Cardiac septum (tissue), 1 donor: ENCODE measurements at places on chromosomes 12 and 14. TPM values are rescaled to one million over a fixed set of nuclear protein-coding genes. Genes with fewer than 3 reads are reported as not detected.

- no peak for DNase-seq
Measured at GRCh38 chr14:52640137-52640536, 55.2 kb downstream of the ERO1A start.

DNA sequence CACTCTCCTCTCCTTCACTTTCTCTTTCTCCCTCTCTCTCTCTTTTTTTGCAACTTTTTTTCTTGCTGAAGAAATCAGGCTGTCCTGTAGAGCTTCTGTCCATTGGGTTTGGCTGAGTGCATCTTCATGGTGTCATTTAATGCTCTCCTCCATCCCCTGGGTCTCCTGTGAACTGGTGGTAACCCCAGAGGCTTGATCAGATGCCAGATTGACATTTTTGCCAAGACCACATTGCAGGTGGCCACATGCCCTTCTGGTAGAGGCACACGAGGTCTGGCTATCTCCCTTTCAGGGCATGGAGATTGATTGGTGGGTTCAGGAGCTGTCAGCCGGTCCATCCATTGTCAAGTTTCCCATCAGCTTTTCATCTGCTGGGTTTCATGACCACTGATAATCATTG lies 188.3 kb upstream of the MYL2 start:
- DNase-seq, result no peak

GRCh38 chr12:131721548-131721947 lies 10.7 kb downstream of the SFSWAP start:
- no peak for DNase-seq

- DNase-seq, result no peak
Measured at GRCh38 chr12:113762155-113762881, 203.8 kb downstream of the RBM19 start.

DNA sequence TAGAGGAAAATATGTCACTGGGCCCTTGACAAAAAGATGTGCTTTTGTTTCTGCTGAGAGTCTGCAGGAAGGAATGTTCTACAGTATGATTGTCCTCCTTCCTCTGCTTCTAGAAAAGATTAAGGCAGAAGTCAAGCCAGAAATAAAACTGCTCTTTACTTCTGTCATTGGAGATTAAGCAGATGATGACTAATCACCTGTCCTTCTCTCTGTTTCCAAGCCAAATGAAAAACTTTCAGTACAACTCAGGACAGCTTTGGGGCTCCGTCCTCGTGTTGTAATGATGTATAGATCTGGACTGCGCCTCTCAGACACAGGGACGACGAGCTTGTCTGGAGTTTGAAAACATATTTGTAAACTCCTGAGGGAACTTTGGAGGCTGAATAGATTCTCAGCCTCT lies 159.3 kb downstream of the DYRK2 start:
- DNase-seq, result no peak

DNA sequence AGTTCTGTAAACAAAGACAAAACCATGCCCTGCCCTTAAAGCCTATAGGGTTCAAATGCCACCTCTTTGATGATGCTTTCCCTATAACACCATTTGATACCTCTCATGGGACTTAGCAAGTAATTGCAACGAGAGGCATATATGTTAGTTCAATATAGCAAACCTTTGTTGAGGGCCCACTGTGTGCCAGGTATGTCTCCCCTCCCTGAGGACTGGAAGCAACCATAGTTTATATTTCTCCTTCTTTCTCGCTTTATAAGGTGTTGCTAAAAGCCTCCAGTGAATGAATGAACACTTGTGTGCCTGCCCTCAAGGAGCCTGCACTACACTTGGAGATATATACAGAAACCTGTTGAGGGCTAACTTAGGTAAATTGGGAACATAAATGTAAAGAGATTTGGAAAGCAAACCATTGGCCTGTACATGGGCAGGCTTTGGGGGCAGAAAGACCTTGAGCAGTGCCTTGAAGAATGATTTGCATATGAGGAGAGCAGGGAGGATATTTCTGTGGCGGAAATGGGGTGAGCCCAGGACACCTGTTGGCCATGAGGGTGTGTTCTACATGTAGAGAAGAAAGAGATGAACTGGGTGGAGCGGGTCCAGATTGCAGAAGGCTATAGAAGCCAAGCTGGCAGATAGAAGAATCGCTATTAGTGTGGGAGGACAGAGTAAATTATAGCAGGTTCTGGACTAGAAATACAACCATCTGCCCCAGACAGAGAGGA lies 1.8 kb upstream of the CKAP4 start:
- no peak for DNase-seq

DNA sequence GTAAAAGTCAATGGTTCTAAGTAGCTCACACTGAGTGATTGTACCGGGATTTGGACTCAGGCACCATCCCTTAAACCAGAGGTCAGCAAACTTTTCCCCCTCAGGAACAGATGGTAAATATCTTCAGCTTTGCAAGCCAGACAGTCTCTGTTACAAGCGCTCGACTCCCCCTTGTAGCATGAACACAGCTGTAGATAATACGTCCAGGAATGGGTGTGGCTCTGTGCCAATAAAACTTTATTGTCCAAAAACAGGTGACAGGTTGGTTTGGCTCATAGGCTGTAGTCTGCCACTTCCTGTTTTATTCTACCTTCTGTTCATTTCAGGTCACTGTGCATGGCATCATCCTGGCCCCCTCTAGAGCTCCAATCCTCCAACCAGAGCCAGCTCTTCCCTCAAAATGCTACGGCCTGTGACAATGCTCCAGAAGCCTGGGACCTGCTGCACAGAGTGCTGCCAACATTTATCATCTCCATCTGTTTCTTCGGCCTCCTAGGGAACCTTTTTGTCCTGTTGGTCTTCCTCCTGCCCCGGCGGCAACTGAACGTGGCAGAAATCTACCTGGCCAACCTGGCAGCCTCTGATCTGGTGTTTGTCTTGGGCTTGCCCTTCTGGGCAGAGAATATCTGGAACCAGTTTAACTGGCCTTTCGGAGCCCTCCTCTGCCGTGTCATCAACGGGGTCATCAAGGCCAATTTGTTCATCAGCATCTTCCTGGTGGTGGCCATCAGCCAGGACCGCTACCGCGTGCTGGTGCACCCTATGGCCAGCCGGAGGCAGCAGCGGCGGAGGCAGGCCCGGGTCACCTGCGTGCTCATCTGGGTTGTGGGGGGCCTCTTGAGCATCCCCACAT lies 7.6 kb downstream of the BDKRB1 start:
- DNase-seq, result no peak

- no peak for DNase-seq
Measured at GRCh38 chr12:50013361-50014147, 11.7 kb downstream of the RACGAP1 start.

DNA sequence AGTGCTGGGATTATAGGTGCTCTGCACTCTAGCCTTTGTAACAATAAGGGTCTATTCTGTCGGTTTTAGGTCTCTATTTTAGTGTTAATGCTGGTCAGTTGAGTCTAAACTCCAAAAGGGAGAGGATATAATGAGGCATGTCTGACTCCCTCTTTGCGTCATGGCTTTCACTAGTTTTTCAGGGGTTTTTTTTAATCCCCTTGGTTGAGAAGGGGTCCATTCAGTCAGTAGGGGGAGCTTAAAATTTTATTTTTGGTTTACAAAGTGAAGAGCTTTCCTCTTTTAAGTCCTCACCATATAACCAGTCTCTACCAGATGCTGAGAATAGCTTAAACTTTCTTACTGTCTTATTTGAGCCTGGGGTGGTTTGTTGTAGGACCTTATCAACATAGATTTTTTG lies 106.9 kb downstream of the PRKCH start:
- no peak for DNase-seq

DNA sequence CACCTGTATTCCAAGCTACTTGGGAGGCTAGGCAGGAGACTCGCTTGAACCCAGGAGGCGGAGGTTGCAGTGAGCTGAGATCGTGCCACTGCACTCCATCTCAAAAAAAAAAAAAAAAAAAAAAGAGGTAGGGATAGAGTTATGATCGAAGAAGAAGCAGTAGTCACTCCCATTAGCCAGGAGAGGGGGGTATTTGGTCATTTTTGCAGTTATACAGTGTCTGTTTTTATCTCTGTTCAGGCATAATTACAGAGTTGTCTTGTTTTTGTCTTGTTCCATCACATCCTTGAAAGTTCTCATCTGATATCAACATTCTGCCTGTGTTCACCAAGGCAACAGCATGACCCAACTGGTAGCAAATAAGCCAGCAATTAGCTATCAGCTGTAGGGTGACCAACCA lies 98.5 kb upstream of the TMPO start:
- no peak for DNase-seq

GRCh38 chr12:124030008-124030407 lies 57.0 kb downstream of the ZNF664 start:
- DNase-seq, result no peak

- DNase-seq, result no peak
Measured at GRCh38 chr12:53736592-53736991, 9.3 kb upstream of the CALCOCO1 start.

Gene GUCY2C
- total RNA-seq, result not detected

Gene CD163
- total RNA-seq, result 20.6 TPM

Gene PTPRB
- total RNA-seq, result 28.9 TPM
